ENCODE measurements at places on chromosomes 4 and X.

GRCh38 chr4:18859468-18859867 lies 837.9 kb upstream of the LCORL start:
- no peak for DNase-seq

DNA sequence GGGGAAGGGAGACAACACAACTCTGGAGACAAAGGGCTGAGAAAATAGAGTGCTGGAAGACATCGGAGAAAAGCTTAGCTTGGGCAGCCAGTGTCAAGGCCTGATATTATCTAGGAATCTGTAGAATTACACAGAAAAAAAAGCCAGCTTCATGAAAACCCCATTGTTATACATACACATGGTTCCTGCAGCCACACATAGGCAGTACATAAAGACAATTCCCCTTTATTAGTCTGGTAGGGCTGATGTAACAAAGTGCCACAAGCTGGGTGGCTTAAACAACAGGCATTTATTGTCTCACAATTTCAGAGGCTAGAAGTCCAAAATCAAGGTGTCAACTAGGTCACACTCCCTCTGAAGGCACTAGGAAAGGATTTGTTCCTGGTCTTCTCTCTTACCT lies 503.5 kb downstream of the MID1IP1 start:
- no peak for DNase-seq

DNA sequence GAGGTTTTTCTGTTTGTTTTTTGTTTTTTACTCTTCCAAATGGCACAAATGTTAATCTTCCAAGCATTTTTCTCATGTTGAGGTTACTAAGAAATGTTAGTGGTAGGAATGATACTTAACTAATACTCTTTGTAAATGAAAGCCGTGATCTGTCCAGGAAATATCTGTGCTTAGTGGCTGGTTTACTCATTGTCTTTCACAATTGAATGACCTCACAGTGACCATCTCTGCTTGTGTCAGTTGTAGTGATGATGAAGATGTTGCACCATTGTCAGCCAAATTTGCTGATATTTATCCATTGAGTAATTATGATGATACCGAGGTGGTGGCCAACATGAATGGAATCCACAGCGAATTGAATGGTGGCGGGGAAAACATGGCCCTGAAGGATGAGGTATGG lies 93.5 kb downstream of the TNIP2 start:
- no peak for DNase-seq

- no peak for DNase-seq
These were observed 199.4 kb downstream of the PRDM5 start for GRCh38 chr4:120723105-120723504.

DNA sequence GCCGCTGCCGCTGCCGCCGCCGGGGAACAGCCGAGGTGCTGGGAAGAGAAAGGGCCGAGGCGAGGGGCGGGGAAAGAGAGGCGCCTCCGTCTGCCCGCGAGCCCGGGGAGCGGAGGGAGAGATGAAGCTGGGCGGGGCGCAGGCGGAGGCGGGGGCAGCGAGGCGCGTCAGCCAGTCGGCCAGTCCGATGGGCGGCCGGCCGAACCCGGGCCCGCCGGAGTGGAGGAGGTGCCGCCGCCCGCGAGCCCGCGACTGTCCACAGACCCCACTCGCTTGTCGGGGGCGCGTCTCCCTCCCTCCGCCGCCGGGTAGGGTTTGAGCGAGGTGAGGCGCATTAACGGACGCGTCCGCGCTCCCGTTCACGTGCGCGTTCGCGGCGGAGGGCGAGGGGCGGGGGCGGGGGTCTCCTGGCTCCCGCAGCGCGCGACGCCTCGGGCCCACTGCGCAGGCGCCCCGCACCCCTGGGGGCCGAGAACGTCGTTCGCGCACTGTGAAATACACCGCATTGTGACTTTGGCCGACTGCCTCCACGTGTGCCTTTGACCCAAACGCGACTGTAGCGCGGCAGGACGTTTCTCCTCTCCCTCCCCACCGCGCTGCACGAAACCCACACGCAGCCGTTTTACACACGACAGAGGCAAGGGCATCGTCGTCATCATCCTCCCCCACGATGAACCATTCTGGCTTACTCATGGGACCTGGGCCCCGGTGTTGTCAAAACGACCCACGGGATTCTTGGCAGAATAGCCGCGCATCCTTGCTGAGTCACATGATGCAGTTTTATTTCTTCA lies at the start of gene NUDT11:
TSS of gene NUDT11 (minus strand) at position 92 of the 791 bp plus-strand sequence. CDS start 148 bp downstream, outside the sequence.
- peak; percentile 2 for DNase-seq

DNA sequence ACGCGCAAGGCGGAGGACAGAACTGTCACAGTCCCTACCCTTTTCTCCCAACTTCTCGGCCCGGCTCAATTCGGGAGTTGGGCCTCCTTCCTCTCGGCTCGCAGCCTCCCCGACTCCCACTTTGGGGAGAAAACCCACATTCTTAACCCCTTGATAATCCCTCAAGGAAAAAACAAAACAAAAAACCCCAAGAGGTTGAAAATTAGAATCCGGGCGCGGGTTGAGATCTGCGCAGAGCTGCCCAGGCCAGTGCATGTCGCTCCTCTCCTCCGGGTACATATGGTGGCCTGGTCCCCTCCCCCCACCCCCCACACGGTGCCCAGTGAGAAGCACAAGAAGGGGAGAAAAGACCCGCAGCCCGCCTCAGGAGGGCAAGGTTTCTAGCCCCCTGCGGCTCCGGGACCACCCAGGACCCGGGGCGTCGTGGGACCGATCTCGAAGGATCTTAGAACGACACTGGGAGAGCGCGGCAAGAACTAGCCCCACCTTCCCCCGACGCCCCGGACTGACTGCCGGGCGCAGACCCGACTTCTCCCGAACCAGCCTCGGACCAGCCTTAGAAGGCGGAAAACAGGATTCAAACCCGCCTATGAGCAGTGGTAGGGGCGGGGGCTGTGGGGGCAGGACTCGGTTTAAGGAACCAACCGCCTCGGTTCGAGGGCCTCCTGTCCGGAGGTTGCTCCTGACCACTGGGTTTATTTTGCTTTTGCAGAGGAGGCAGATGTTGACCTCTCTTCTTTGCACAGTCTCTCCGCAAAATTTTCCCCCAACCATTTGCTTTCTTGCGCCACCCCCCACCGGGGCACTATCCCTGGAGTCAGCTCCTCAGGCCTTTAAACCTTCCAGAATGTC lies 2.5 kb upstream of the PDGFRA start:
- DNase-seq, result no peak

- no peak for DNase-seq
These were observed 81.7 kb upstream of the GIMD1 start for GRCh38 chr4:106450249-106450648.

- DNase-seq, result no peak
These were observed 42.1 kb upstream of the C1GALT1C1 start for GRCh38 chrX:120671963-120672362.

DNA sequence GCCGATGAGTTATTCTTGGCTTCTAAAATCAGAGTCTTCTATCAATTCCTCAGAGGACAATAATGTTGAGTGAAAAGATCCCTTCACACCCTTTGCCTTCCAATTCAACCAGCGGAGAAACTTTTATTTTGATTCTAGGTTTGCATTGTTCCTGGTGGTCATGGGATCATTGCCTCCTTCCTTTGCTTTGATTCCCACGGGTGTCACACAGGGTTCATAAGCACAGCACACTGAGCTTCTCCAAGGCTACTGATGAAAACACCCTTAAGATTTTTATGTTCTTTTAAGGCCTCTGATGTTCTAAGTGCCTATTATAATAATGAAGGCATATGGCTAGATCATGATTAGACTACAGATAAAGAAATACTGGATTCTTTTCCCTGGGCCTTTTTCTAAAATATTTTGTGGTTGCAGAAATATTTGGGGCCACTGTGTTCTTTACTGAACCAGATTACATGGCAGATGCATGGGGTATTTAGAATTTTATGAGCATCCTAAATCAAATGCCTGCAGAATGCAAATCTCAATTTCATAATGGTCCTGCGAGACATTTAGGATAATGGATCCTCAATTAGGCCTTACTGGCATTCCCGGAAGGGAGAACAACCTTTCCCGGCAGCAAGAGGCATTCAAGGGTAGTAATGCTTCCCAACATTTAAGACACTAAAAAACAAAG lies 43.9 kb upstream of the FGFBP2 start:
- no peak for DNase-seq

GRCh38 chr4:88211473-88212252 lies 53.2 kb upstream of the ABCG2 start:
- DNase-seq, result peak; percentile 24

GRCh38 chr4:136571315-136571714 lies 961.0 kb downstream of the PCDH18 start:
- no peak for DNase-seq

- no peak for DNase-seq
These were observed 7.2 kb downstream of the STX18 start for GRCh38 chr4:4534515-4535145.

DNA sequence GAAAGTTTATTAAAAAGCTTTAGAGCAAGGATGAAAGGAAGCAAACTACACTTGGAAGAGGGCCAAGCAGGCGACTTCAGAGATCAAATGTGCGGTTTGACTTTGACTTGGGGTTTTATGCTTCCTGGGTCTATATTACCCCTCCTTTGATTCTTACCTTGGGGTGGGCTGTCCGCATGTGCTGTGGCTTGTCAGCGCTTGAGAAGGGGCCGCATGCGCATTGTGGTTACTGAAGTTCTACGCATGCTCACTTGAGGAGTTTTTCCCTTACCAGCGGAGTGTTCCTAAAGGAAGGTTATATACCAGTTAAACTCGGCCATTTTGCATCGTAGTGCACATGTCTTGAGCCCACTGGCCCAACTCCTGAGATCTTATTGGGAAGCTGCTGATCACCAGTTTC lies 9.9 kb downstream of the ZNF157 start:
- DNase-seq, result peak; percentile 60

GRCh38 chr4:20252656-20253282 lies 1.1 kb downstream of the SLIT2 start:
- DNase-seq, result no peak

GRCh38 chr4:40998675-40999358 lies 215.5 kb downstream of the APBB2 start:
- no peak for DNase-seq

GRCh38 chr4:147678106-147678505 lies 5.9 kb downstream of the PRMT9 start:
- no peak for DNase-seq

DNA sequence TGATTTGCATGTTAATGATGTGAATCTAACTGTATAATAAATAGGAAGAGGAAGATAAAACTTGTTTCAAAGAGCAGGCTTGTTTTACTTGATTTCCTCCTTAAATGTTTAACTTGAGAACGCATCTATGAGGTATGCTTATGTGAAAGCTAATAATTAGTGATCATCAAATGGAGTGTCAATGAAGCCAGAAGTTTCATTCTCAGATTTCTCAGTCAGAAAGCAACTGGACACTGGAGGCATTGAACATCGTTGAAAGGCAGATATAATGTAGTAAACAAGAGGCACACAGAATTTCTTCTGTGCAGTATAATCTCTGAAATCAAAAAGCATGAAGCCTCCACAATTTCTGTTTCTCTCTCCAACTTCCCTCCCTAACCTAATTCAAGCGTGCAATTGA lies 672.9 kb downstream of the ADGRL3 start:
- no peak for DNase-seq

DNA sequence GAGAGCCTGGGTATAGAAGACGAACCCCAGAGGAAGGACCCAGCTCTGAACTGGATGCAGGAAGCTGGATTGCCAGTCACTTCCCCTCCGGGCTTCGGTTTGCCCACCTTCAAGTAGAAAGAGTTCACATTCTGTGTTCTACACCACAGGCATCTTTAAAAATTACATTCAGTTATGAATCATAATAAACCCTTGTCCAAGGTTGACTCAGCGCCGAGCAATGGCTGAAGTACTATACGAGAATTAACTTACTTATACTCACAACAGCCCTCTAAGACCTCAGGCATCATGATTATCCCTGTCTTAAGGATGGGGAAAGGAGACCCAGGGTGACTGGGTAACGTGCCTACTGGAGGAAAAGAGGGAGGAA lies 72.5 kb downstream of the EVC2 start:
- no peak for DNase-seq

DNA sequence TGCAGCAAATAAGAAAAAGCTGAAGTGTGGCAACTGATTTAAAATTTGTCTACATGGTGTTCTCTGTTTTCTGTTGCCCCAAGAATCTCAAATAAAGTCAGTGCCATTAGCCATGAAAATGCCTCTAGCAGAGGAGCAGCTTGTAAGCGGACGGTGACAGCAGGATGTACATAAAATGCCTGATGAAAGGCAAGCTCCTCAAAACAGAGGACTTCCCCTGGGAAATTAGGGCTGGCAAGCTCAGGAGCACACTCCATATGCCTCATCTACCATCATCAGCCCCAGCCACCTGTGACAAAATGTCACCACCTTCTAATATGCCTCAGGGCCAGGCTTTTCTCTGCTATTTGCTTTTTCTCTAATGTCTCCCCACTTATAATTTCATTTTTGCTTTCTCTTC lies 54.5 kb downstream of the ASB9 start:
- DNase-seq, result no peak

GRCh38 chr4:137635601-137636000 lies 103.3 kb upstream of the PCDH18 start:
- no peak for DNase-seq

- DNase-seq, result no peak
These were observed 232.6 kb downstream of the CBR4 start for GRCh38 chr4:168777277-168777965.

- DNase-seq, result no peak
These were observed 26.3 kb downstream of the CNKSR2 start for GRCh38 chrX:21400408-21401121.

GRCh38 chr4:150381609-150382008 lies 200.3 kb upstream of the MAB21L2 start:
- no peak for DNase-seq

DNA sequence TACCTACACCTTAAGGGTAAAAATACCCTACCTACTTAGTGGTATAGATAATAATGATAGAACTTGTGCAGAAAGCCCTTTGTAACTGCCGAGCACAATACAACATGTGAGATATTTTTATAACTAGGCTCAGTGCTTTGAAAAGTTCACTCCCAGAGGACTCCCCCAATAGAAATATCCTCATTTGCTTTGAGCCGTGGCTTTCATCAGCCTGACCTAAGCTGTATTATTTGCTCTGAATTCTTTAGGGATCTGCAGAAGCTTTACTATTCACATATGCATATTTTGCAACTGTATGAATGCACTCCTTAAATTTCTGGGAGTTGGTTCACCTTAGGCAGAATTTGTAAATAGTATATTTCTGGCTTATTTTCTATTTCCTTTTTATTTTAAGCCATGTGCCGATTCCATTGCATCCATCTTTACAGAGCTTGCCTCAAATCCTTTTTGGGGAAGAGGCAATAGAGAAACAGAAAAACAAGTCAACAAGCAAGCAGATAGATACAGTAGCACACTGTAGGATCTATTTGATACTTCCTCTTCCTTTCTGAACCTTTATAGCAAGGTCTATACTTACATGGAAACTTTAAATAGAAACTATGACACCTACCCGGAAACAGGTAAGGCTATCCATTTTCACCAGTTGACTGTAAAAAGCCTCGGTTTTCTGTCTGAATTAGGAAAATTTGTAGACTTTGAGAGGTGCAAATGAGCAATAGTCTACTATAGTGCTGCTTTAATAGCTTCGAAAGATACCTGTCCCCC lies 242.5 kb upstream of the VCX3A start:
- DNase-seq, result no peak

- no peak for DNase-seq
These were observed 71.3 kb downstream of the NBDY start for GRCh38 chrX:56800307-56800706.
